ENCODE measurements at places on chromosomes 13 and 19.
A peak's percentile ranks its signal among the peaks of the same experiment; 100 is the strongest.

GRCh38 chr13:98939660-98940191 lies 38.1 kb downstream of the DOCK9 start:
- DNase-seq, result no peak

DNA sequence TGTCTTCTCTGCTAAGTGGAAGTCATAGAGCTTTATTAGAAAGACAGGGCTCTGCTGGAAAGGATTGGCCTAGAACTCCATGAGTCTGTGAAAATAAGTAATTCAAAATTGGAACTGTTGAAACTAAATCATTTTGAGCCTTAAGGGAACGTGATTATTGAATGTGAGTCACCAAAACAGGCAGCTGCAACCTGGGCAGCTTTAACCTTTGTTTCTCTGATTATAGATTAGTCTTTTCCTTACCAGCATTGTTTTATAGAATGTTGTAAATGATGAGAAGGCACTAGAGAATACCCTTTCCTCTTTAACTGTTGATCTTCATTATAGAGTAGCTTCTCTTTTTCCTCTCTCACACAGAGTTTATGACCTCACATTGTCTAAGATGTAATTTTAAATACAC lies 638.8 kb upstream of the SLITRK6 start:
- no peak for DNase-seq

DNA sequence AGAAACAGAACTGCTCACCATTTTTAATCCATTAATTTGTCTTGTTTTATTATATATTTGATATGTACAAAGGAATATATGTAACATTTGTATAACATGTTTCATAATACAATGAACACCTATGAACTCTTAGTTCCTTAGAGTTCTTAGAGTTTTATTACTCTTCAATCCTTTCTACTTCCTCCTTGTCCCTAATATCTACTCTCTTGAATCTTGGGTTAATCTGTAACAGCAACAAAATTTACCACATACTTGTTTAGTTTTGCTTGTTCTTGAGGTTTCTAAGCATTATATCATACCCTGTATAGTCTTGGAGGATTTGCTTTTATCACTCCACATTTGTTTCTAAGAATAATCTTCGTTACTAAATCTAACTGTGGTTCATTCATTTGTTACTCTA lies 151.4 kb downstream of the PDS5B start:
- peak; percentile 4 for DNase-seq

DNA sequence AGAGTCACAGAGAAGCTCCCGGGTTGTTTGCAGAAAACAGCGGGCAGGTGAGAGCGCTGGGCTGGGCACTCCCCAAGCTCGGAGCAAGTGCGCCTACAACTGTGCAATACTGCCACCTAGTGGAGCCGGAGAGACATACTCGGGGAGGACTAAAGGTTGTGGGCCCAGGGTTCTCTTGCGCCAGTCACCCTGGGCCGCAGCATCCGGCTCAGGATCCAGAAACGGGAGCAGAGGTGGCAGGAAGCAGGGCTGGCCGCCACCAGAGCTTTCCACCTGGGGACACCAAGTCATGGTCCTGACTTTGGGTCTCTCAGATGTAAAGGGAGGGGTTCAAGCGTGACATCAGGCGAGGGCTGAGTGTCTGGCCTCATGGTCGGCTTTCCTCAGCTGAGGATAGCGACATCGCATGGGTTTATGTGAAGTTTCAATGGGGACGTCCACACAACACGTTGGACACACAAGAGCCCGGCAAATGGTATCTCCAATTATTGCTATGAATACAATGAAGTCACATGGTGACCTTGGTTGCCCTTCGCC lies 11.2 kb upstream of the KLK4 start:
- peak; percentile 91 for DNase-seq

GRCh38 chr13:51581148-51581820 lies 3.0 kb upstream of the WDFY2 start:
- no peak for DNase-seq

- DNase-seq, result no peak
Observed at GRCh38 chr13:27921421-27921960, 1.7 kb downstream of the PDX1 start.

- peak; percentile 18 for DNase-seq
Observed at GRCh38 chr13:72983085-72983768, 75.6 kb upstream of the KLF5 start.

GRCh38 chr13:75299246-75299645 lies 182.7 kb downstream of the TBC1D4 start:
- no peak for DNase-seq

All from GM03348 (cell line).